ENCODE measurements at places on chromosomes 6 and 20.

DNA sequence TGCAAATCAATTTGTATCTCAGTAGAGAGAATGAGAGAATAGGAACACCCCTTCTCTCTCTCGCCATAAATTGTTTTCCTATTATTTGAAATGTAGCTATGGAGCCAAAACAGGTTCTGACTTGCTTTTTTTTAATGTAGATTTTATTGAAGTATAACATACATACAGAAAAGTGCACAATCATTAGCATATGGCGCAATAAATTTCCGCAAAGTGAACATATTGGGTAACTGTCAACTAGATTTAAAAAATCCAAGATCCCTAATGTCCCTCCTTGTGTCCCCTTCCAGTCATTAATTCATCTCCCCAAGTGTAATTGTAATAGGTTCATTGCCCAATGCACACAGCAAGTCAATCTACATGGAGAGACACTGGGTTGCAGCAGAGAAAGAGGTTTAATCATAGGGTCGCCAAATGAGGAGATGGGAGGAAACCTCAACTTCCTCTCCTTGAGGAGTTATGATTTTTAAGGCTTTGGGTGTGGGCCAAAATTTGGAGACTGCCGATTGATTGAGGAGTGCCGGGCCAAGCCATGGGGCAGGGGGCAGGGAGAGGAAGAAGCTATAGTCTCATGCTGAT is 43.3 kb upstream of the TGM3 start:
- no peak for DNase-seq

- DNase-seq: no peak
These were observed 120.8 kb upstream of the SSTR4 start for GRCh38 chr20:22914291-22914690.

GRCh38 chr6:165668951-165669350 is 5.9 kb upstream of the PDE10A start:
- no peak for DNase-seq

DNA sequence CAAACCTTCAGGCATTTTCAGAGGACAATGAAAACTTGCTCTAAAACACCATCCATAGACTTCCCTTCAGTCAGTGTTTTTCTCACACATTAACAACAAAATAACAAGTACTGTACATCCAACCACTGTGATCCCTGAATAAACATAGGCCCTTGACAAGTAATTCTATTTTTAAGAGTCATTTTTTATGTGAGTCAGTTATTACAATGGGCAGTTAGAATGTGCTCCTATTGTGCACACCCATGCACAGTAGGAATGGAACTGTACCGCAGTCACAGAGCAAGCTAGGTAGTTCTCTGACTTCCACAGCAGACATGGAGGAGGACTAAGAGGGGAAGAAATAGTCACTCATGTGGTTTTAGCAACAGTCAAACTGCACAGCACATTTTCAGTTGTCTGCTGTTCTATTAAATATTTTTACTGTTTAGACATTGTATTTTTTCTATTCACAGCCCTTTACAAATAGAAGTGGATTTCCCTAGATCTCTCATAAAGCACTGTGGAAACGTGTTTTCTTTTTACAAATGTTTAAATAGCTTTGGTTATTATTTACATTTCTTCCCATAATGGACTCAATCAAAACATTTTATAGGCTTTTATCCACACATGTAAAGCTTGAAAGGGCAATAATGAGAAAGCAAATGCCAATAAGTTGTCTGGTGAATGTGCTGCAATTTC is 100.4 kb downstream of the JAG1 start:
- DNase-seq: no peak

DNA sequence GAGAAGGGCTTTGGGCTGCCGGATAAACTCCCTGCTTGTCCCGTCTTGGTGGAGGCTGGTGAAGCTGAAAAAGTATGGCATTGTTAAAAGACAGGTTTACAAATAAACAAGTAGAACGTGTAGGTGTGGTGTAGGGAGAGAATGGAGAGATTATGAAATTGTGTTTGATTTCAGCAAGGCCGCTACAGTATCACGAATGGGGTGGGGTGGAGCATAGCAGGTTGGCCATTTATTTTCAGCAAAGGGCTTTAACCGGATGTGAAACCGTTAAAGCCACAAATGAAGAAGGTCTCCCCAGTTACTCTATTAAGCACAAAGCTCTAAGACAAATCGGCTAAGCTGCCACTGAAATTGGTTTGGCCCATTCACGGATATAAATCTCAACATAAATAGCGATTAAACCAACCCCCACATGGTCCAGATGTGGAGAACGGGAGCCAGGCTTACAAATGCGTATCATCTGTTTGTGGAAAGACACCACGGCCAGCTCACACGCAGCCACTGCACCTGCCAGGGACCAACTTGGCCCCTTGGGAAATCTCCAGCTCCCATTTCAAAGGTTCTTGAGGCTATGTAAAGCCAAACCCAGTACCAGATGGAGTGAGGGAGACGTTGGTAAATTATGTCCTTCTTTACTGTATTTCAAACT is 94.0 kb downstream of the ZMYND8 start:
- DNase-seq: peak; percentile 65

DNA sequence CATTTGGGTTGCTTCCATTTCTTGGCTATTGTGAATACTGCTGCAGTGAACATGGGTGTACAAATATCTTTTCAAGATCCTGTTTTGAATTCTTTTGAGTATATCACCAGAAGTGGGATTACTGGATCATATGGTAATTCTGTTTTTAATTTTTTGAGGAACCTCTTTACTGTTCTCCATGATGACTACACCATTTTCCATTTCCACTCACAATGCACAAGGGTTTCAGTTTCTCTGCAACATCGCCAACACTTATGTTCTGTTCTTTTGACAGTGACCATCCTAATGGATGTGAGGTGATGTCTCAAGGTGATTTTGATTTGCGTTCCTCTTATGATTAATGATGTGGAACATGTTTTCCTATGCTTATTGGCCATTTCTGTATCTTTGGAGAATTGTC is 214.4 kb upstream of the ZFP64 start:
- DNase-seq: no peak

All from GM13977 (cell line).